ENCODE measurements at places on chromosomes 6 and 20. TPM values are rescaled to one million over a fixed set of nuclear protein-coding genes. Genes with fewer than 3 reads are reported as not detected.

Gene HLA-DMA
- 85.2 TPM for total RNA-seq

Gene SSTR4
- not detected for total RNA-seq

Gene ADGB
- total RNA-seq, result not detected

Gene NCR2
- not detected for total RNA-seq

Gene GPLD1
- 2.7 TPM for total RNA-seq

Gene ACTL10
- 4.3 TPM for total RNA-seq

Gene TCP11
- total RNA-seq, result 0.84 TPM

Gene SLC26A8
- 1.1 TPM for total RNA-seq

Gene EYA4
- total RNA-seq, result 1.8 TPM

Gene PLEKHG1
- total RNA-seq, result 25.6 TPM

Gene ZBTB9
- 3.6 TPM for total RNA-seq

Gene WFDC2
- total RNA-seq, result 0.84 TPM

Gene TFAP2D
- total RNA-seq, result not detected

Gene RAET1E
- not detected for total RNA-seq

Gene RCAN2
- 6.6 TPM for total RNA-seq

Gene BPI
- not detected for total RNA-seq

Gene AK9
- total RNA-seq, result 17.8 TPM

Gene ADAM33
- total RNA-seq, result 226 TPM

Gene ME1
- total RNA-seq, result 14.3 TPM

Gene KHDC1L
- total RNA-seq, result not detected

Gene CTSZ
- 145 TPM for total RNA-seq

Gene GNMT
- total RNA-seq, result 2.0 TPM

Gene TTK
- not detected for total RNA-seq

Gene ADGRG6
- 36.9 TPM for total RNA-seq

Gene ROS1
- total RNA-seq, result not detected

Gene SOX4
- total RNA-seq, result 9.3 TPM

Gene PAK5
- not detected for total RNA-seq

Gene SIRPB2
- total RNA-seq, result 15.5 TPM

All from tibial nerve (tissue), 4 donors.